Liver (tissue), 10 donors: ENCODE measurements at places on chromosomes 3 and 15.
A peak's percentile ranks its signal among the peaks of the same experiment; 100 is the strongest.

GRCh38 chr15:32107477-32108080 is 77.3 kb downstream of the CHRNA7 start:
- DNase-seq: no peak

DNA sequence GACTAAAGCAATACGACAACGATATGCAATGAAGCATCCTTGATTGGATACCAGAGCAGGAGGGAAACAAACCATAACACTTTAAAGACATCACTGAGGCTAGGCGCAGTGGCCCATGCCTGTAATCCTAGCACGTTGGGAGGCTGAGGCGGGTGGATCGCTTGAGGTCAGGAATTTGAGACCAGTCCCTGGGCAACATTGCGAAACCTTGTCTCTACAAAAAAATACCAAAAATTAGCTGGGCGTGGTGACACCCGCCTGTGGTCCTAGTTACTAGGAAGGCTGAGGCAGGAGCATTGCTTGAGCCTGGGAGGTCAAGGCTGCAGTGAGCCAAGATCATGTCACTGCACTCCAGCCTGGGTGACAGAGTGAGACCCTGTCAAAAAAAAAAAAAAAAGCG is 33.9 kb upstream of the BHLHE40 start:
- no peak for DNase-seq

DNA sequence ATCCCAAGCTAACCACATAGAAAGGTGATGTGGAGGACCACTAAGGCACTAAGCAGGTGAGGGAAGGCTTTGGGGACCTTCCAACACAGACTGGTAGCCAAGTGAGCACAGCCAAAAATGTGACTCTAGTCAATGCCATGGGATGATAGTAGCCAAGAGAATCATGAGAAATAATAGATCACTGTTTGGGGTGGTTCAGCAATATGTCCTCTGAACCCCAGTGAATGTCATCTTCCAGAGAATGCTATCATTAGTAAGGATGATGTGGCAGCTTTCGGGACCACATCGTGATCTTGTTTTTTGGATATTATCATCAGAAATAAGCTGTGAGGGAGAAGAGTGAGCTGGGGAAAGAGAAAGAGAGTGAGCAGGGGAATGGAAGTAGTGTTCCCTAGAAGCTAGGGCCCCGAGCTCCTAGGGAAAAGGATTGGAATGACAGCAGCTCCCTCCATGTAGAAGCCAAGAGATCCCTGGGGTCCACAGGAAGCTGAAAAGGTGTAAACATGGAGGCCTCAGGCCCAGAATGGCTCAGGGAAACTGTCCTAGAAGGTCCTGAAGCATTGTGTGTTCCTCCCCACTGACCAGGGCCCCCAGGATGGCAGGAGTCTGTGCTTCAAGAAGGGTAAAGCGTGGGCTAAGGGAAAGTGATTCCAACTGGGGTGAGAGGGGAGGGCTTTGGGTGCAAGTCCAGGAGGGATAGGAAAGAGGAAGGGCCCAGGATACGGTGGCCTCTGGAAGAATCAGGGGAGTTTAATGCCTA is 56.6 kb upstream of the KLF13 start:
- peak; percentile 37 for DNase-seq

DNA sequence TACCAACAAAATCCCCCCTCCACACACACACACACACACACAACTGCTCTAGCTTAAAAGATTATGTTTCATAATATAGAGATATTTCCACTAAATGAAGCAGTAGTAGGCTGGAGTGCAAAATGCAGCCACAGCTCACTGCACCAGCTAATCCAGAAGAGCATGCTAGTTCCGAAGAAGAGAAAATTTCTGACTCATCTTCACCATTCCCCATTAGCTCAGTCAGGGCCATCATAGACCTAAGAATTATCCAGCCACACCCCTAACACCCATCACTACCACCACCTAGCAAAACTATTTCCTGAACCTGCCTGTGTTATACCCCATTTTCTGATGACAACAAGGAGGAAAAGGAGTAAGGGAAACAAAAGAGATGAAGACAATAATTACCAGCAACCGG is 67.1 kb upstream of the UBE2E2 start:
- DNase-seq: no peak

DNA sequence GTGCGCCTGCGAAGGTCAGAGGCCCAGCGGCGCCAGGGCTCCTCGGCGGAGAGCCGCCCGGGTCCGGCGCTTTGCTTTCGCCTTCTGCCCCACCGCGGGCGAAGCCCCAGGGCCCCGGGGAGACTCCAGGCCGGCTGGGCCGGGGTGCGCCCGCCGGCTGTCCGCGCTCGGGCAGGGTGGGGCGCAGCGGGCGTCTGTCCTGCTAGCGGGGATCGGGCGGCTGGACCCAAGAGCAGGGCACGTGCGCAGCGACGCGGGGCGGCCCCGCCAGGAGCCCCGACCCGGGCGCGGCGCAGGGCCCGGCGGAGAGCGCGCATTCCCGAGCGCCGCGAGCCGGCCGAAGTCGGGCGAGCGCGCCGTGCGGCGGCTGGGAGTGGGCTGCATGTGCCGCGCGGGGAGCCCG is 569 bp upstream of the ALDH1A3 start:
- no peak for DNase-seq

- DNase-seq: peak; percentile 52
Observed at GRCh38 chr3:160003520-160004128, 15.0 kb downstream of the IL12A start.

DNA sequence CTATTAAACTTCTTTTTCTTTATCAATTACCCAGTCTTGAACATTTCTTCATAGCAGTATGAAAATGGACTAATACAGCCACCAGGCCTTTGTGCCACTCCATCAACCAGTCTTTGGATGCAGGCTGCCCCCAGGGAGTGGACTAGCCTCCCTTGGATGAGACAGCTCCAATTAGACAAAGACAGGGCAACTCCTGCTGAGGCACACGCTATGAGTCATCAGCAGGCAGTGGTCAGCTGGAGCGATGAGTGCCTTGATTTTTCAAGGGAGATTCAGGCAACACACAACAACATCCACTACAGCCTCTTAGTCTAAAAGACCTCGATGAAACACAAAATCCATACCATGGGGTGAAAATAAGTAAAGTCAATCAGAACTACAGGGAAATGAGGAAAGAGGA is 160.1 kb downstream of the ARRDC4 start:
- DNase-seq: no peak

DNA sequence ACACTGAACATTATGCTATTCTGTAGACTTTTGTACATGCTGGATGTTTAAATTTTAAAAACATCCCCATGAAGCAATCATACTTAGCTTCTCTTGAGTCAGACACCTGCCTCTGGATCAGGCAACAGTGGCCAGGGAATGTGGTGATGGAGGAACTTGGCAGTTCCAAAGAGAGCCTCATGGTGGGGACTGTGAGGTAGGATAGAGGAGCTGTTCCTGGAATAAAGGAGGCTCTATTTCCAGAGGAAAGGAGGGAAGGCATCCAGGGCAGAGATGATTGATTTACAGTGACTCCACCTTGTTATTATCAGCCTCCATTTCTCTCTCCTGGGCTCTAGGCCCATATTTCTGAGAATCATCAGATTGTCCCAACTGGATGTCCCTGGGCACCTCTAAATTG is 35.0 kb upstream of the ABHD17C start:
- no peak for DNase-seq

DNA sequence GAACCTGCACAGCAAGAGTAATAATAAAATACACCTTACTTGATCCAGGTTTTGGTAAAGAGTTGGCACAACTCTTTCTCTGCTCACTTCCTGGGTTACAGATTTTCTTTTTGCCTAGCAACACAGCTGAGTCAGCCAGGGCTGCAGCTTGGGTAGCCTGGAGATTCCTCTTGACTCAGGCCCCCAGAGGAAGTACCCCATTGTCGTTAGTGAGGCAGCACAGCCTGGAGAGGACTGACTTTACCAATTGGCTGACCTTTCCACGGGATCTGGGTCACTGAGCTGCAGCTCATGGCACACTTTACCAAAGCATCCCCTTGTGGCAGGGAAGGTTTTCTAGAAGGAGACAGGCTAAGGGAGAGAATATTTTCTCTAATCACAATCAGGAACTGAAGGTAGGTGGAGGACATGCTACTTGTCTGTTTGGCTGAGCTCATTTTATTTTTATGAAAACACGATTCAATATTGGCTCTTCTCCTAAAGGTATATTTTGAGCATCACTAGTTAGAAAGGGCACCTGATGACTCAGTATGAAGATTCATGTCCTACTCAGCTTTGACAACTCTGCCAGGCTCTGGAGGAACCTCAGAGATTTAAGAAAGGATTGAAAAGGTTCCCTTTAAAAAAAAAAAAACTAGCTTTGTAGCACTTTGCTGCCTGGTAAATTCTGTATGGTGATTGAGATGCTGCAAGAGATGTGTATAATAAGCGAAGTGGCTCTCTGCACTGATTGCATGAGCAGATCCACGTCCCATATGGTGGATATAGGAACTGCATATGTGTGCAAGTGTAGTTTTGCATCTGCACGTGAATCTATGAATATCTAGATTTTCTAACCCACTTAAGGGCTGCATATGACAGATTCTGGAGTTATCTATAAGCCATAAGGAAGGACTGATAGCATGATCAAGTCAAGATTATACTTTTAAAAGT is 124.8 kb downstream of the CHDH start:
- no peak for DNase-seq

- no peak for DNase-seq
Observed at GRCh38 chr15:58742022-58742813, 7.3 kb downstream of the ADAM10 start.

- DNase-seq: no peak
Observed at GRCh38 chr15:59420986-59421618, 16.9 kb upstream of the FAM81A start.

DNA sequence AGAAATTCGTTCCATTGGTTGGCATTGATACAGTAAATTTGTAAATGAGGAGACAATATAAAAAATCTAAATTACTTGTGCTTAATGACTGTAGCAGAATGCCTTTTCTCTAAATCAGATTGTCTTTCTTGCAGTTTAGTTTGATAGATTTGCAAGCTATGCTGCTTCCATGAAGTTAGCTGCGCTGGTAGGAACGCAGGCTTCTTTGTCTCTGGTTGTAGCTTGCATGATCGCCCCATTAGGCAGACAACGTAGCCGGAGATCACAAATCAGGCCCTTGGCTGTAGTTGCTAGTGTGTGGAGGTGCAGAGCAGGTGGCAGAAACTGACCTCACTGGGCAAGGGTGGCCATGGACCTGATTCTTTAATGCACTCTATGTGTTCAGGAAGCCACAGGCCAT is 6.1 kb downstream of the ZIC1 start:
- no peak for DNase-seq

DNA sequence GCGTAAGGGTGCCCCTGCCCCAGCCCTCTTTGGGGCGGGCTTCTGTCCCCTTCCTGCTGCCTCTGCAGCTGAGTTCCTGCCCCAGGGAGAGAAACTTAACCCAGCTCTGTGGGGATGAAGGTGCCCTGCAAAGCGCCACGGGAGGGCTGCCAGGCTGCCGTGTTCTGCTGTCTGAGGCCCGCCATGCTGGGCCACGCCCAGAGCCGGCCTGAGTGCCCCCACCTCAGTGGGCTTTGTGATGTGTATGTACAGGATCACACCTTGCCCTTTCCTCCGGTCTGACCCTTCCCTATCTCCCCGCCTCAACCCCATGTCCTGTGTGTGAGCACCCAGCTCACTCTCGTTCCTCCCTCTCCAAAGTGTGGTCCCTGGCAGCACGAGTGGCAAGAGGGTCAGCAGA is 22.6 kb downstream of the C15orf39 start:
- DNase-seq: no peak

- no peak for DNase-seq
Observed at GRCh38 chr3:114600571-114600970, 306.7 kb downstream of the TIGIT start.

DNA sequence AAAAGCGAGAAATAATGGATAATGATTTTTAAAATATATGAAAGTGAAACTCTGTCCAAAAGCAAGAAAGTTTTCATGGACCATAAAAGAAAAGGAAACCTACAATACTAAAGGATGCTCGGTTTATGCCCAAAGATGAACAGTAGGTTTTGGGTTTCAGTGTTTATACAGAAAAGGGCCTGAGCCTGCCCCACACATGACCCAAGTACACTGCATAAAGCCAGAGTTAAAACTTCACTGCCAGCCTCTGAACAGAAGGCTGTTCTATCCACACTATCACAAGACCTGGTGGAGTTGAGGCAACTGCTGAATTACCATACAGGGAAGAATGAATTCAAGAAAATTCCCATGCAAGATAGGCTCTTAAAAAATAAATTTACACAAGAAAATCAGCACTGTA is 165.2 kb downstream of the MECOM start:
- DNase-seq: no peak

GRCh38 chr3:17431004-17431403 is 311.4 kb downstream of the TBC1D5 start:
- DNase-seq: no peak

DNA sequence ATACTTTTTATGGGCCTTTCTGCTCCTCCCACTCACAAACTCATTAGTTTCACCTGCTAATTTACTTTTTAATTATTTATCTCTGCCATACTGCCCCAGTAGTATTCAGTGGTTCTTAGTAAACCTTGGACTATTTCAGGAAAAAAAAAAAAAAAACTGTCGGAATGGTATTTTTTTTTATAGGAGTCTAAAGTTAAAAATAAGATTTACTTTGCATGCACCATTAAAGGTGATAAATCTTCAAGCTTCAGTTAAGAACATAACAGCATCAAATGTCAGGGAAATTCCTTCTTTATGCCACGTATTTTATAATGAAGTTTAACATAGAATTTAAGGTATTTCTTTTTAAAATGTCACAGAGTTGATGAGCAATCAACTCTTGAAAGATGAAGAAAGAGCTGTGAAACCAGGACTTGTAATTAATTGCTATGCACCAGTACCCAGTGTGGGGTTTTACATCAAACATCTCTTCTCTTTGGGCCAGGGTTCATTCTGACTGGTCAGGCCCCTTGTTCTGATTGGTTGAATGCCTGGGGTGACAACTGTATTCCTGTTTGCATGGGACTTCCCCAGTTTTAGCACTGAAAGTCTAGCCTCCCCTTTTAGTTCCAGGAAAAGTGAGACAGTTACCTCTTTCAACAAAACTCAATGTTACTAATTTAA is 40.3 kb upstream of the PTPRG start:
- DNase-seq: no peak

- no peak for DNase-seq
Observed at GRCh38 chr3:171164067-171164465, 137.5 kb upstream of the SLC2A2 start.

DNA sequence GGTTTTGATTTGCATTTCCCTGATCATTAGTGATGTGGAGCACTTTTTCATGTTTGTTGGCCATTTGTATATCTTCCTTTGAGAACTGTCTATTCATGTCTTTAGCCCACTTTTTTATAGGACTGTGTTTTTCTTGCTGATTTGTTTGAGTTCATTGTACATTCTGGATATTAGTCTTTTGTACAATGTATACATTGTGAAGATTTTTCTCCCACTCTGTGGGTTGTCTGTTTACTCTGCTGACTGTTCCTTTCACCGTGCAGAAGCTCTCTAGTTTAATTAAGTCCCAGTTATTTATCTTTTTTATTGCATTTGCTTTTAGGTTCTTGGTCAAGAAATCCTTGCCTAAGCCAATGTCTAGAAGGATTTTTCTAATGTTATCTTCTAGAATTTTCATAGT is 91.1 kb upstream of the ATP11B start:
- DNase-seq: no peak

DNA sequence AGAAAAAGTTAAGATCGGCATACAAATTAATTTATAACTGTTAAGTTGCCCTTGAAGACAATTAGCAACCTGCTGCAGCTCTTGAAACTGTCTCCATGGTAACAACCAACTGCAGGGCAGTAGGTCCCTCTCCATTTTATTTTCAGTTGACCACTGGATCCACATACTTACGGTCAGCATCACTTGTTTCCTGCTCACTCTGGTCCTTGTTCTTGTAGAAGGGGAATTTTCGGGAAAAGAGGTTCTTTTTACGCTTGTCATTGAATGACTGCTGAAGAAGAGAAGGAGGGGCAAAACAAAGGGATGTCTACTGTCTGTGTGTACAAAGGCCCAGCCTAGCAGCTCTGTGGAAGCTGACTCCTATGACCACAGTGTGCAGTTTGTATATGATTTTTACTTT is 46.8 kb upstream of the MELTF start:
- DNase-seq: no peak
